ENCODE measurements at places on chromosomes 13 and 19. TPM values are rescaled to one million over a fixed set of nuclear protein-coding genes. Genes with fewer than 3 reads are reported as not detected.

GRCh38 chr13:43306372-43306771 is 283.0 kb downstream of the DNAJC15 start:
- DNase-seq = no peak

DNA sequence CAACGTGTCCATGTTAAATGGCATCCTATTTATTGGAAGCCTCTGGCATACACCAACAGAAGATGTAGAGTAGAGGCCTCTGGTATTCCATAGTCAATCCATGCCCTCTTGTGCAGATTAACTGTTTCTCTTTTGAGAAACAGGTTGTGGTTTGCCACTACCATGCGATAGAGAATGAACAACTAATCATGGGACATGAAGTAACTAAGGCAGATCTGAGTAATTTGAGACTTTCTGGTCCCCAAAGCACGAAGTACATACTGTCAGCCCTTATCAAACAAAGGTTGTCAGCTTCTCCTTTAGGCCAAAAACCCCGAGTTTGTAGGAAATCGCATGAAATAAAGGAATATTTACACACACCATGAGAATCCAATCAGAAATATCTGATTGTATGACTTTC is 3.6 kb downstream of the ZNF121 start:
- DNase-seq = no peak

GRCh38 chr13:40613192-40613818 is 53.1 kb downstream of the FOXO1 start:
- DNase-seq = no peak

DNA sequence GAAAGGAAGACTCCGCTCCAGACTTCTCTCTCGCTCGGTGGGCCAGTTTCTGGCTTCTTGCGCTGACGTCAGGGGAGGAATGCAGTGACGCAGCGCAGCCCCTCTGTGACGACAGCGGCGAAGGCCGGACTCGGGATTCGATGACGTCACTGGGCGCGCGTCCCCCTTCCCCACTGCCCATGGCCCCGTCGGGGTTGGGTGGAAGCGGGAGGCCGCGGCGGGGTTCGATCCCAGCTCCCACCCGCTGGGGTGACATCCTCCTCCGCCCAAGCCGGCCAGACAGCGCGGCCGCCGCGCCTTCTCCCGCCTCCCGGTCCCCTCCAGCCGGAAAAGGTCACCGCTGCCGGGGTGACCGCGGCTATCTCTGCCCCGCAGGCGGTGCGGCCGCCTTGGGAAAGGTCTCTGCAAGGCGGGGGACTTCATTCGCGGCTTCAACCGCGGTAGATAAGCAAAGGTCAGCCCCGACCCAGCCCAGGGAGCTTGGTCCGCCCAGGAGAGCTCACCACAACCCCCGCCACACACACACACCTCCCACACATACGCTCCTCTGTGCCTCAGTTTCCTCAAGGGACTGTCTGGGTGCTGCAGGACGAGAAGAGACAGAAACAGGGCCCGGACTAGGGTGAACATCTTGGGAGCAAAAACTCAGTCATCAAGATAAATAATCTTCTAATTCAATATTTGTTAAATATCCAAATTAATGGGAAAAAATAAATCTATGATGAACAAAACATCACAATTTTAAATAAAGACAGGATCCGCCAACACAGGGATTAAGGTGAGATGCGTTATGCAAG is 844 bp upstream of the RFX1 start:
- DNase-seq = no peak

DNA sequence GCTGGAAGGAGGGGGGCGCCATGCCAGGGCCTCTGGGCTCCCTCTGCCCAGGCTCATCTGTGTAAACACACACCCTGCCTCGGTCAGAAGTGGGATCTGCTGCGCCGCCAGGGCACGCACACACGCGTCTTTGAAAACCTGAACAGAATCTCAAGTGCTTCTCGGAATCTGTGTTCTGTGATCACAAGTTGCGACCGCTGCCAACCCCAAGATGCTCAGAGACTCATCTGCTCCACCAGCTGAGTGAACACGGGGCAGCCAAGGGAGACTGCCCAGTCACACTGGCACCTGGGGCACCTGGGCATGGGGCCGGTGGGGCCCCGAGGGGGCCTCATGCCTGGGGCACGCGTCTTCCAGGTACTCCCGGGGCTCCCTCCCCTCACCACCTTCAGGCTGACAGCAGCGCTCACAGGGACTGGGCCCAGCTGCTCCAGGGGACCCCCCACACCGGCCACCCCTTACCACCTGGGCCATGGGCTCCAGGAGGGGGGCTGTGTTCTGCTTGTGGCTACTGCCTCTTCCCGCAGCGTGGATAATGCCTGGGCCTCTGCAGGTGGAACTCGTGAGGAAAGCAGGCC is 59.0 kb downstream of the KLF2 start:
- no peak for DNase-seq

- no peak for DNase-seq
These were observed 3.3 kb upstream of the ZNF556 start for GRCh38 chr19:2863816-2864215.

MBD3L3 gene
- not detected for total RNA-seq

DNA sequence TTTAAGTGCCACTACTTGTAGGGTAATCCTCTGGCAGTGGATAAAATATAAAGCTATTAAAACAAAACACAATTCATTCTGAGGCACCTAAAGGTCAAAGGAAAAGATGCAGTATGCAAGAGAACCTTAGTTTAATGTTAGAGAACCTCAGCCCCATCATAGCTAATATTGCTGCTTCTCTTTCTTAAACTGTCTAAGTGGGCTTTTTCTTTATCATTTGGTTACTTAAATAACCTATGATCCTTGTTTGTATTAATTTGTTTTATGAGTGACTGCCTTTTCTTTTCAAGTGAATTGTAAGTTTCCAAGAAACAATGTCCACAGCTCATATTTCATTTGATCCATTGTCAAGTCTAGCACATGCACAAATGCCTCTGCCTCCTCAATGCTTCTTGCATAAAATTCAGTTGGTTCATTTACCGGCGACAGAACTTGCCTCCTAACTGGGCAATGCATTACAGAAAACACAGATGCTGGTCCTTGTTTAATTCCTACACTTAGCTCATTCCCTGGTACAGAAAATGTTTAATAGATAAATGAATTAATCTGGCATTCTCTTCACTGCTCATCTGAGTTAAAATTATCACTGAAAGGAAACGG is 1049.8 kb downstream of the OLFM4 start:
- DNase-seq = no peak

DNA sequence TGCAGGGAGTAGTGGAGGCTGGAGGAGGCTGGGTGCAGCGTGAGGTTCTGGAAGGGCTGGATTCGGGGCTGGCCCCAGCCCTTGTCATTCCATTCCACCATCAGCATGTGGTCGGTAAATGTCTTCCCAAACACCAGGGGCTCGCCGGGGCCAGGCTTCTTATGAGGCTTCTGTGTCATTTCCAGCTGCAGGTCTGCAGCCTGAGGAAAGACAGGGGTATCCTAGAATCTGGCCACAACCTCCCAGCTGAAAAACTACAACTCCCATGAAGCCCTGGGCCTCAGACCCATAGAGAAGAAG is 4.4 kb downstream of the BCAT2 start:
- DNase-seq = no peak

DNA sequence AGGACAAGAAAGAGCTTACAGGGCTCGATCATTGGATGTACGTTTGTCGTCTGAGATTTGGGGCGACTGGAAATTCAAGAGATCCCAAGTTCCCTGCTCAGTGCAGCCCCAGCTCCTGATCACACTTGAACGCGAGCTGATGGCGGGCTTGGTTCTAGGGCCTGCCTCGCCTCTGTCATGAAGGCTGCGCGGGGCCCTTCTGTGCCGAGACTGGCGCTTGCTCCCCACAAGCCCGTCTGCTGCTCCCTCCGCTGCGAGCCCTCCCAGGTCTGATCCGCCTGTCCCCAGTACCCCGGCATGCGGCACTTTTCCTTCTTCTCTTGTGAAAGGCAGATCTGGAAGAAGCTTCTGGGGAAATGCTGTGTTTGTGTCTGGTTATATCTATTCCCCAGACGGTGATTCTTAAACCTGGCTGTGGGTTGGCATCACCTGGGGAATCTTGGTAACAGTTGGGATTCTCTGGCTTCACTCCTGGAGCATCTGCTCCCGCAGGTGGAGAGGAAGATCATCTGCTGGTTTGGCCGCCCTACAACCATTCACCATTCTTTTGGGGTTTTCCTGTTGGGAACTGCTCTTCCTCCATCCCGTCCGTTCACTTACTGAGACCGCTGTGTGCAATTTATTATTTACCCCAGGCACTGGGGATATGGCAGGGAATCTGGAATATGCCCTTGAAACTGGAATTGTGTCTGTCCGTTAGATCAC is 43.6 kb downstream of the SIPA1L3 start:
- no peak for DNase-seq

PDE4A gene
- 3.1 TPM for total RNA-seq

MYPOP gene
- total RNA-seq = 5.4 TPM

DNA sequence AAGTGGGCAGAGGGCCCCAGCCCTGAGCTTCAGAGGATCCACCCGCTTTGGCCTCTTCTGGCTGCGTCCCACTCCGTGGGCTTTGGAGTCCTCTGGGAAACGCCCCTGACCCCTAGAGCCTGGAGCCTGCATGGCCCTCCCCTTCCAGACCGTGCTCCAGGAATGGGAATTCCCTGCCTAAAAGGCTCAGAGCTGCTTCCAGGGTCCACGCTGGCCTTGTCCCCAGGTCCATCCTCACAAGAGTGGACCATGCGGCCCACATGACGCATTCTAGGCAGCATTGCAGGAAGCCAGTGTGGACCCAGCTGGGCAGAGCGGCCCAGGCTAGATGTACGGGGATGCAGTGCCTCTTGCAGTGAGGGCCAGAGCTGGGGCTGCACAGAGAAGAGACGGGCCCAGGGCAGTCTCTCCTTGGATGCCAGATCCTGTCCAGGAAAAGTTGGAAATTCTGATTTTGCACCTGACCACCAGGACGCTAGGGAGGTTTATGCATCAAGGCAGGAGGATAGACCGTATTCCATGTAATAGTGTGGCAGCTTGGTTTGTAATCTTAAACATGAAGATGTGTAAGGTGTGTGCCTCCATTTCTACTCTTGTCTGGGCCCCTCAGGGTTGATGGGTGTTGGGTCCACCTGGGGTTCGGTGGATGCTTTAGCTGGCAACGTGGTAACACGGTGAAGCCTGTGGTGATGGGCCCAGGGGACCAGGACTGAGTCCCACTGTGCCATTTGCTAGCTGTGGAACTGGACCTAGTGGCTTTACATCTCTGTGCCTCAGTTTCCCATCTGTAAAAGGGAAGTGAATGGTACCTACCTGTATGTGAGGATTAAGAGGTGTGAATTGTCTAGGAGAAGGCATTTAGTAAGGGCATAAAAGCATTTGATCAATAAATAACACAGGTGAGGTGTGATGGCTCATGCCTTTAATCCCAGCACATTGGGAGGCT is 14.8 kb upstream of the FXYD3 start:
- DNase-seq = no peak
